NCI-H1092 treated with DMSO at 0.1 percent for 48 hours (cell line): ENCODE measurements at places on chromosomes 11 and 22.
A peak's percentile ranks its signal among the peaks of the same experiment; 100 is the strongest.

GRCh38 chr11:72222907-72223614 is 1.5 kb upstream of the INPPL1 start:
- peak; percentile 94 for DNase-seq

DNA sequence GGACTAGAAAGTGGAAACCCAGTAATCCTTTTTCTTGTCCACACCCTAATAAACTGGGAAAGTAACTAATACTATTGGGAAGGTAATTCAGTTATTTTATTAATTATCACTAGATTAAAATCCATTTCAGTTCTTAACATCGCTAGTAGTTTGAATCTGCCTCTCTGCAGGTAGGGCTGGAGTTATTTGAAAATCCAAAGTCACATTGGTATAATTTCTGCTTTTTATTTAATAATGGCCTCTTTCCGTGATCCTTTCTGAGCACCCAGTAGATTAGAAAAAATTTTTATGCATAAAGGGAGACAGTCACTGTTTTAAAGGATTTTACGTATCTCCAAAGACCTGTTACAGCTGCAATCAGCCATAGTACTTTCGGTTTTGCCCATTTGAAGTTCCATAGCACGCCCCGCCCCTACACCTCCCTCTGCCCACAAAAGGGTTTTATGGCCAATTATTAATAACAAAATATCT is 605 bp upstream of the COPB1 start:
- DNase-seq = peak; percentile 65

- peak; percentile 76 for DNase-seq
Observed at GRCh38 chr11:60942970-60943565, 8.9 kb downstream of the SLC15A3 start.

DNA sequence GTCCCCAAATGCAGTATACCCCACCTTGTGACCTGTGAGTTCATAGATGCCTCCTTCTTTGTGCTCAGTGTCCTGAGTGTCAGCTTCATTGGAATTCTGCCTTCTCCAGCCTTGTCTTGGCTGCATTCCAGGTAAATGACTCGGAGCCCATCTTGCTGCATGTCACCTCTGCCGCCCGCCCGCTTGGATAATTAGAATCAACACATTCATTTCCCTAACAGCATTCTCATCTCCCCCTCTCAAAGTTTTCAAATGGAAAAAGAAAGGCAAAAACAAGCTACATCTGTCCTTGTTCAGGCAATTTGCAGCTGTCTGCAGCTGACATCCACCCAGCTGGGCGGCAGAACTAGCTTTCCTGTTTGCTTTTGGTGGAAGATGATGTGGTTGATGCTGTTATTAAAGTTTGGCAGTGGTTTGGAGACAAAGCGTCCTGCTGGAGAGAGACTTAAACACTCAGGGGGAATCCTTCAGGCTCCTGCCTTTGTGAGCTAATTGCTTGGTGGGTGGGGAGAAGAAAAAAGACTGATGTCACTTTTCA is 198.8 kb upstream of the SEZ6L start:
- DNase-seq = peak; percentile 81

GRCh38 chr22:50731811-50732624 is 6.0 kb upstream of the ACR start:
- DNase-seq = peak; percentile 7

- no peak for DNase-seq
Observed at GRCh38 chr11:115572551-115572950, 68.3 kb upstream of the CADM1 start.

DNA sequence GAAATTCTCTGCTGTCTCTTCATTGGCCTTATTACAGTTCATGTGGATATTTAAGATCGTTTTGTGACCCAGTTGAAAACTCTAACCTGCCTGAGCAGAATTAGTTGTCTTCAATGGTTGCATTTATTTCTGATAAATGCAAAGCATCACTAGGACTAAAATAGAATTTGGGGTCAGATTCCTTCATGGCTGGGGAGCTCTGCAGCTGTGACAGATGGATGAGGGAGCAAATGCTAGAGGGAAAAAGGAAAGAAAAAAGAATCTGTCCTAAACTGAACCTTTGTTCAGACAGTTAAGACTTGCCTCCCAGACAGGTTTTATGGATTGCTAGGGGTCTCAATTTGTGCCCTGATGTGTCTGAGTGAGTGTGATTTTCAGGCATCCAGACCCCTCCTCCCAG is 113.0 kb downstream of the SYT9 start:
- no peak for DNase-seq

GRCh38 chr11:60158636-60159035 is 24.2 kb downstream of the MS4A6A start:
- no peak for DNase-seq

- DNase-seq = no peak
Observed at GRCh38 chr11:72579816-72580641, 94.2 kb downstream of the PDE2A start.

GRCh38 chr11:2256293-2256913 is 14.0 kb downstream of the ASCL2 start:
- DNase-seq = no peak

GRCh38 chr11:11769782-11770181 is 72.0 kb upstream of the USP47 start:
- DNase-seq = no peak

- DNase-seq = peak; percentile 85
Observed at GRCh38 chr22:27462190-27462589, 339.4 kb downstream of the MN1 start.

- DNase-seq = no peak
Observed at GRCh38 chr11:34855754-34856095, 60.5 kb downstream of the APIP start.

- DNase-seq = no peak
Observed at GRCh38 chr22:35506259-35506570, 34.4 kb upstream of the RASD2 start.

DNA sequence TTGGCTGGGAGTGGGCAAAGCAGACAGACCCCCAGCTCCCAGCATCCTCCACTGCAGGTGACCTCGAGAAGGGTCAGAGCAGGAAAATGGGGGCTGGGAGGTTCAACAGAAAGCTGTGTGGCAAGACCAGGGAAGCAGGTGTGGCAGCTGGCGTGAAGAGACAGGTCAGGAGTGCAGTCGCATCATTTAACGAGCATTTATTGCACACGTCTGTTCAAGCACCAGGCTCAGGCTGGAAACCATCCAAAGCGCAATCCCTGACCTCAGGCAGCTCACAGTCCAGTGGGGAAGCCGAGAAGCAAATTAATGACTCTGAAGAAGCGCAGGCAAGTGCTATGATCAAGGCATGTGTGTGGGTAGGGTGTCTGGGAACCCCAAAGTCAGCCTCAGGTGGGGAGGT is 7.4 kb downstream of the SLC25A45 start:
- DNase-seq = no peak

DNA sequence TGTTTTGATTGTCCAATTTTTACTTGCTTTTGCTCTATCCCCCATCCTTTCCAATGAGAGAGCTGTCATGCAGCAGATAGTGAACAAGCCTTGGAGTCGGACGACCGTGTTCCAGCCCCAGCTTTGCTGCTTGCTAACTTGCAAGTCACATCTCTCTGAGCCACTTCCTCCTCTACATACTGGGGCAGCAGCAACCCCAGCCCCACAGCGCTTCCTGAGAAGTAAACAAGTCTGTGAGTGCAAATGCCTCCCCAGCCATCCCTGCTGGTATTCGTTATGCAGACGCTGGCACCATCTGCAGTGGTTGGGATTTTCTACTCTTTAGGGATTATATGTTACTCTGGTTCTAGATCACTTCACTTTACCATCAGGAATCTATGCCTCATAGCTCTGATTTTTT is 35.0 kb downstream of the TPBGL start:
- DNase-seq = peak; percentile 16

DNA sequence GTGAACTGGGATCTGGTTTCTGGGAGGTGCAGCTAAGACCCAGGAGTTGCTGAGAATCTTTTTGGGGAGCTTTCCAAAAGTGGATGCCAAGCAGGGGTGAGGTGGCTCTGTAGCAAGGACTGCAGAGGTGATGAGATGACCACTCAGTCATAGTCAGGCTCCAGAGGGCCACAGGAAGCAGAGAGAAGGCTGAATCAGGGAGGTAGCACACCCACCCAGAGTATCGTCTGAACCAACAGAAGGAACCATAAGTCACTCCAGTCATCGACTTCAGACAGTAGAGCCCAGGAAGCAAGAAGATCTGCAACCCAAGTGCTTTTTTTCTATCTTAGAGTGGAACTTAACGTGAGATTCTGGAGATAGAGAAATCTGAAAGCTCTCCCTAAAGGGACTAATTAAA is 335.7 kb upstream of the MPPED2 start:
- no peak for DNase-seq

GRCh38 chr11:44912270-44912987 is 38.3 kb downstream of the TP53I11 start:
- DNase-seq = no peak

GRCh38 chr11:45354976-45355705 is 69.0 kb upstream of the SYT13 start:
- DNase-seq = peak; percentile 92

GRCh38 chr11:134407321-134407828 is 4.7 kb downstream of the B3GAT1 start:
- DNase-seq = peak; percentile 13
